ENCODE measurements at places on chromosomes 7 and 10.

DNA sequence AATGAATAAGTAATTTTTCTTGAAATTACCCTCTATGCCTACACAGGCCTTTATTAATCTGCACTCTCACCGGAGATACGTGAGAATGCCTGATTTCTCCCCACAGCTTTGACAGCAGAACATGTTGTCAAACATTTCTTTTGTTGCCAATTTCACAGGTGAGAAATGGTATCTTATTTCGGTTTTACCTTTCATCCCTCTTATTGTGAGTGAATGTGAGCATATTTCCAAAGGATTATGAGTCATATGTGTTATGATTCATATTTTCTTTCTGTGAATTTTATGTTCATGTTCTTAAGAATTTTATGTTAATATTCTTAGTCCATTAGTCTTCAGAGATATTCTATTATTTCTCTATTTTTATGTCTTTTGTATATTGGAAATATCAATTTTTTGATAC is 965.1 kb downstream of the CCSER2 start:
- DNase-seq = no peak

- DNase-seq = no peak
Measured at GRCh38 chr10:99975106-99975829, 34.5 kb downstream of the DNMBP start.

- DNase-seq = no peak
Measured at GRCh38 chr10:51014680-51015389, 59.5 kb upstream of the PRKG1 start.

DNA sequence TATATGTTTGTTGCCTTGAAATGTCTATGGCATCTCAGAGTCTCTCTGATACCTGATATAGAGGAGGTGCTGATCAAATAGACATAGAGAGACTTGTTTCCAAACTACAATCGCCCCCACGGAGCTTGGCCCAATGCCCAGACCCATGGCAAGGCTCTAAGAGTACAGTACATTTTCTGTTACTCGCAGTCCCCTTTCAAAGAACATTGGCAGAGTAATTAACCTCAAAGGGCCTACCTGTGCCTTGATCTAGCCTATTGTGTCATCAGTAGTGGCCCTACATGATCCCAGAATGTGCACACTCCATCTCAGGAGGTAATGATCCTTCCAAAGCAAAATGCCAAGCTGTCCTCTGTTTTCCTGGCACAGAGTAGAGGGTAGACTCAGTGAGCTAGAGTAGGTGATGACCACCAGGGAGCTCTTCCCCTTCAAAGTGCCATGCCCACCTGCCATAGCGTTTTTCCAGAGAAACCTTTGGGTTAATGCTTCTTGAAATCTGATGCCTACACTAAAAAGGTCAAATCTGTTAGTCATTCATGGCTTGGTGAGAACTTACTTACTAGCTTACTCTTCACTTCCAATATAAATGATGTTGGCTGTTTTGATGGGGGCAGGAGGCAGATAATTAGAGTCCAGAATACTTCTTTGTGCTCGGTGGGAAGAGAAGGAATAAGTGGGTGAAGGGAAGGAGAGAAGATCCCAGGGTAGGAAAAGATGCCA is 41.2 kb upstream of the ACSL5 start:
- DNase-seq = no peak

GRCh38 chr10:62043421-62044021 is 142.0 kb downstream of the ARID5B start:
- no peak for DNase-seq

DNA sequence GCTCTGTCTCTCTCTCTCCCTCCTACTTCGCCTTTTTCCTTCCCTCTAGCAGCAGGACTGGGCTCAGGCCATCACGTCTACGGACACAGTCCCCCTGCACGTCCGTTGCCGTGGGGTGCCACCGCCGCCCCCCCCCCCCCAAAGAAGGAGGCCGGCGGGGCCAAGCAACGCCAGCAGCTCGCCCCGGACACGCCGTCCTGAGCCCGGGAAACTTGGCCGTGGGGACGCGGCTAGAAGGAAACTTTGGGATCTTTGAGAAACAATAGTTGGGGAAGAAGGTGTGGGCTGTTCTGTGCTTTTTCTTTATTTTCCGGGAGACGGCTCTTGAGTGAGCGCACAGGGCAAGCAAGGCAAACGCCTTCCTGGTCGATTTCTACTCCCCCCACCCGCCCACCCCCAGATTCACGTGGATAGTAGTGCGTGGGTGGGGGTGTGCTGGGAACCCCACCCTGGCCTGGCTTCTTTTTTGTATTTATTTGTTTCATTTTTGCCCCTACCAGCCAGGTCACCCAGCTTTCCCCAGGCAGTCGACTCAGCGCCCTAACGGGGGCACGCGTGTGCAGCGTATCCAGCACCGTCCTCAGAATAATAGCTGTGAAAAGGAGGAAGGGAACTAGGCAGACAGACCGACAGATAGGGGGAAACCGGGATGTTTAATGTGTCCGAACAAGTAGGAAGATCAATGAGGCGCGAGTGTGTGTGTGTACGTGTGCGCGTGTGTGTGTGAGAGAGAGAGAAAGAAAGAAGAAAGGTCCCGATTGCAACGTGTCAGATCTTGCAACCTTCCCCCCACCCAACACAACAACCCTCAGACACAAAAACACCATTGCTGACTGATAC is 1.4 kb downstream of the MXI1 start:
- DNase-seq = no peak

DNA sequence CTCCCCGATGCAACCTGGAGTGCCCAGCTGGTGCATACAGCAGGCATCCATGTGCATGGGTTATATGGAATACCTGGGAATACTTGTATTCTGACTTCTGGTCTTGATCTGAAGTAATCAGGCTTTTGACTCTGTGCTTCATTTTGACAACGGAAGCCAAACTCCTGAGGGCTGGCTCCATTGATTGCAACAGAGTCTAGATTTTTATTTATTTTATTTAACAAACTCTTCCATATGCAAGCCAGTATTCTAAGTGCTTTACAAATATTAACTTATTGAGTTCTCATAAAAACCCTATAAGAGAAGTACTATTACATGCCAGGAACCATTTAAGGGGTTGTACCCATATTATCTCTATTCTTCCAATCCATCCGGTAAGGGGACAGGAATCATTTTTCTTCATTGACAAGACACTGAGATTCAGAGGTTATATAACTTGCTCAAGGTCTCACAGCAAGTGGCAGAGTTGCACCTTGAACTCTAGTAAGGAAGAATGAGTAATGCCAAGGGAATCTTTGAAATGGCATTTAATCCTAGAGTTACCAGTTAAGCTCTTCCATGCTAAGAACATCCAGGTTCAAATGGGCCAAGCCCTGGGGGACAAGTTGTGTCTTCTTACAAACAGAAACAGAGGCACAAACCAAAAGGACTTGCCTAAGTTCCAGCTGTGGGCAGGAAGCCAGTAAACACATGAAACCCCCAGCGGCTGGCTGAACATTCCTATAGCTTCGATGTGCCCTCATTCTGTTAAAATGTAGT is 241.0 kb downstream of the WDR11 start:
- DNase-seq = no peak

DNA sequence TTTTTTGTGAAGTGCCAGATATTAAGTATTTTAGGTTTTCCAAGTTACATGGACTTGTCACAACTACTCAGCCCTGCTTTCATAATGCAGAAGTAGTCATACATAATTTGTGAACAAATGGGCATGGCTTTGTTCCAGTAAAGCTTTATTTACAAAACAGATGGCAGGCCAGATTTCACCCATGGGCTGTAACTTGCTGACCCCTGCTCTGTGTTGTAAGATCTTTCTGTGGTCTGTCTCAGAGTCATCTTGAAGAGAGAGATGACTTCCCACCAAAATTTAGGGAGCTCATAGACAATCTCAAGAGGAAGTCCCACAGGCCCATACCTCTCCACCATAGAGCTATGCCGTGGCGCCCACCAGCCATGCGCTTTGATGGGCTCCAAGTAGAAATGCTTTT is 616.1 kb downstream of the LRMDA start:
- DNase-seq = no peak

DNA sequence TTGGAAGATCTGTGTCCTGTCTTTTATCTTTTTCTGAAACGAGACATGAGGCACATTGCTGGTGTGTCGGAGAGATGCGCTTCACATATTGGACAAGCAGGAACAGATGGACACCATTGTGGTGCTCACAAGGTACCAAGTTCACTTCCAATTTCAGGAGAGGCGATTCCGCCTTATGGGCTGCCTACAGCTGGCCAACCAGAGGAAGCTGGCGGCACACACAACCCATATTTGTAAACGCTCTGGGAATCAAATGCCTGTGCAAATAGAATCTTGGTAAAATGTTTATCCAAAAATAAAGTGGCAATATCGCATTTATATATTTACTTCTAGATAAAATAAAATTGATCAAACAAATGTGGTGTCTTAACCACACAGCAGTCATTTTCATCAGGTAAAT is 337.4 kb downstream of the TCERG1L start:
- DNase-seq = no peak

DNA sequence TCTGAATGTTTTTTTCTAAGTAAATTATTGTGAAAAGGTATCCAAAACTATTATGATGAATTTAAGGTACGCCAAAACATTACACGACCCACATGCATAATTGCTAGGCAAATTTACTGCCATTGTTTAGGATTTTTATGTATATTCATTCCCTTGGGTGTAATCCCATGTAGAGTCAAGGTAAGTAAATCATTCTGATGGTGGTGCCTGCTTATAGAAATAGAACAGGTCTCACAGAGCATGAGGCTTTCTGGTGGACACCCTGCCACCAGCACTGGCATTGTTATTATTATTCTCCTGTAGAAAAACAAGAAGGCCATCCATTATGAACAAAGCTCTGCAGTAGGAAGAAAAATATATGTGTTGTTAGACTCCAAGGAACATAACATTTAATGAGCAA is 111.7 kb upstream of the ZNF804B start:
- no peak for DNase-seq

- DNase-seq = no peak
Measured at GRCh38 chr10:111646021-111646420, 537.5 kb downstream of the GPAM start.

DNA sequence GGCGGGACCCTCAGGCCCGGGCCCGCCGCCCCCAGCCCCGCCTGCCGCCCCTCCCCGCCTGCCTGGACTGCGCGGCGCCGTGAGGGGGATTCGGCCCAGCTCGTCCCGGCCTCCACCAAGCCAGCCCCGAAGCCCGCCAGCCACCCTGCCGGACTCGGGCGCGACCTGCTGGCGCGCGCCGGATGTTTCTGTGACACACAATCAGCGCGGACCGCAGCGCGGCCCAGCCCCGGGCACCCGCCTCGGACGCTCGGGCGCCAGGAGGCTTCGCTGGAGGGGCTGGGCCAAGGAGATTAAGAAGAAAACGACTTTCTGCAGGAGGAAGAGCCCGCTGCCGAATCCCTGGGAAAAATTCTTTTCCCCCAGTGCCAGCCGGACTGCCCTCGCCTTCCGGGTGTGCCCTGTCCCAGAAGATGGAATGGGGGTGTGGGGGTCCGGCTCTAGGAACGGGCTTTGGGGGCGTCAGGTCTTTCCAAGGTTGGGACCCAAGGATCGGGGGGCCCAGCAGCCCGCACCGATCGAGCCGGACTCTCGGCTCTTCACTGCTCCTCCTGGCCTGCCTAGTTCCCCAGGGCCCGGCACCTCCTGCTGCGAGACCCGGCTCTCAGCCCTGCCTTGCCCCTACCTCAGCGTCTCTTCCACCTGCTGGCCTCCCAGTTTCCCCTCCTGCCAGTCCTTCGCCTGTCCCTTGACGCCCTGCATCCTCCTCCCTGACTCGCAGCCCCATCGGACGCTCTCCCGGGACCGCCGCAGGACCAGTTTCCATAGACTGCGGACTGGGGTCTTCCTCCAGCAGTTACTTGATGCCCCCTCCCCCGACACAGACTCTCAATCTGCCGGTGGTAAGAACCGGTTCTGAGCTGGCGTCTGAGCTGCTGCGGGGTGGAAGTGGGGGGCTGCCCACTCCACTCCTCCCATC is 82.7 kb downstream of the PAX2 start:
- DNase-seq = peak; percentile 71

DNA sequence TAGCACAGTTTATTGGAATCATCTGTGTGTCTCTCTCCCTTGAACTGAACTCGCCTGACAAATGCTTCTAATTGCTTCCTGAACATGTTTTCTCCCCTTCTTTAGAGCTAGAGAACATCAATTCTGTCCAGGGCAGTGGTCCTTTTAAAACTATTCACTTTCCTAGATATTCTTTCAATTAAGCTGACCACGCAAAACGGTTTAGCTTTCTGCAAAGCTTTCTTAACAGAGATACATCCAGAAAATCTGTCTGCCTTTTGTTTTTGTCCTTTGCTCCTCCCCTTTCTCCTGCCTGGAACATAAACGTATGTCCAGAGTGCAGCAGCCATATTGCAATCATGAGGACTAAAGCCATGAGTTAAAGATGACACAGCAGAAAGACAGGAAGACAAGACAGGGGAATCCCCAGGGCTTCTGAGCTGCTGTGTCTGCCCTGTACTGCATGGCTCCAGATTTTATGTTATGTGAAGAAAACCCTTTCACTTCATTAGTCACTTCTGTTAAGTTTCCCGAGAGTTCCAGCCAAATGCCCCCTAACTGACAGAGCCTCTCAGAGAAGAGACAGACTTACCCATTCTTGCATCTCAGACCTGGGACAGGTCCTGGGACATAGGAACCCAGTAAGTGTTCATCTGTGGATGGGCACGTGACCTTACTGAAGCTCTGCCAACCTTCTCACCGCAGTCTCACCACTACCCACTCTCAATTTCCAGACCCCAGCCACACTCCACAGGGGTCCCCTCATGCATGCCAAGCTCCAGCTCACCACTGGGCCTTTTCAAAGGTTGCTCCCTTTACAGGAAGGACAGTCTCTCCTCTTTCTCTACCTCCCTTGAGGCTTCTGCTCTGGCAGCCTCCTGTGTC is 35.0 kb upstream of the CPXM2 start:
- DNase-seq = peak; percentile 72

DNA sequence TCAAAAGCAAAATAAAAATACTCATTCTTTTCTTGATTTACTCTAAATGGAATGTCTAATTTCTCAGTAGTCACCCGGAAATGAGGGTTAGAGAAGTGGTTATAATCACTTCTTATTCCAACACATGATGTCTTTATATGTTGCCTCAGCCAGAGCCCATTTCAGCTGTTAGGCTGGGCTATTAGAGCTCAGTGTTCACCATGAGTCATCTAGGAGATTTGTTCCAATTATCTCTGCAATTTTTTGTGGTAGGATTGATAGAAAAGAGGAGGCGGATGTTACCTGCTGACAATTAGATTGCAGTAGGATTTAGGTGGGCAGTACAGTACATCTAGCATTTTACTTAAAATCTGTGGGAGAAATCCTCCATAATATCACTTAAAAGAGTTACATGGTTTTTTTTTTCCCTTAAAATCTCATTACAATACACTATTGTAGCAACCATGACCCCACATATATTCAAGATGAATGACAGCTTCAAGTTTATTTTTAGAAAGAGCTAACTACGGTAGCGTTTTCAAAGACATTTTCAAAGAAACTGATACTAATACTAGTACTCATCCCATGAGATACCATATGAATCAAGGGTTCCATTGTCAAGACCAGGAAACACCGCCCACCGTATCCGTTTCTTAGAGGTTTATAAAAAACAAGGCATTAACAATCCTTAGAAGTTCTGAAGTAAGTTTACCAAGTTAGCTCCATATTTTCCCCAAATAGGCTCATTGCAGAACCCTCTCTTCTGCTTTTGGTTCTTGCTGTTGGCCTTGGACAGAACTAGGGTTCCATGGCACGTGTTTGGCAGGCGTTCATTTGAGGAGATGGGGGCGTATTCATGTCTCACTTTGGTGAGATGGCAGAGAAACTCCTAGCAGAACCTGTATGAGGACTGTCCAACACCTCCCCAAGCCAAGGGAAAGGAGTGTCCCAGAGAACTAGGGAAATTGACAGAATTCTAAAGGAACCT is 10.4 kb downstream of the CPA2 start:
- DNase-seq = no peak
